ENCODE measurements at places on chromosomes 4 and X. TPM values are rescaled to one million over a fixed set of nuclear protein-coding genes. Genes with fewer than 3 reads are reported as not detected.

Gene SMR3A
- total RNA-seq = not detected

Gene GPC3
- total RNA-seq = 92.0 TPM

Gene GSX2
- total RNA-seq = not detected

Gene PTPN13
- 28.6 TPM for total RNA-seq

Gene IL2
- not detected for total RNA-seq

Gene FAM236A
- total RNA-seq = not detected

Gene IDUA
- total RNA-seq = 6.7 TPM

Measured in subcutaneous adipose tissue (tissue), 4 donors.